ENCODE measurements at places on chromosomes 16 and 17.

DNA sequence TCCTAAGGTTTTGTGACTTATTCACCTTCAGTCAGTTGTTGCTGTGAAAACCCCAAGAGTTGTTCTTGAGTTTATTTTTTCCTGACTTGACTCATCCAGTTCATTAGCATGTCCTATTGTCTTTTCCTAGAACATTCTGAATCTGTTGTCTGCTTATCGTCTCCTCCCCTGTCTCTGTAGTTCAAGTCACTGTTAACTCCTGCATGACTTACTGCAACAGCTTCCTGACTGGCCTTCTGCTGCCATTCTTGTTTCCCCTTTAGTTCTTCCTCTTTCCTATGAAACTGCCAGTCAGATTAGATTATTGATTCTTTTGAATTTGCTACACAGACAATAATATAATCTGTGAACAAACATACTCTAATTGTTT is 161.5 kb downstream of the FTO start:
- DNase-seq: no peak

DNA sequence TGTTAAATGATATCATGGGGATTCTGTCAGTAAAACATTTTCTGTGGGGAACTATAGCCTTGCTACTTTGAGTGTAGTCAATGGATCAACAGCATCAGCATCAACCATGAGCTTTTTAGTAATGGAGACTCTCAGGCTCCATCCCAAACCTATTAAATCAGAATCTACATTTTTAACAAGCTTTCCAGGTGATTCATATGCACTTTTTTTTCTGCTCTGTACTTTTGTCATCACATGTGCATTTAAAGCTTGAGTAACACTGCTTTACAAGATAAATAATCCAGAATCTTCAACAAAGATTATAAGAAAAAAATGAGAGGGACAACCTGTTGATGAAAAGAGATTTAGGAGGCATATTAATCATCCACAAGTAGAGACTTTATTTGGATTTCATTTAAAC is 23.5 kb downstream of the NUP93 start:
- DNase-seq: no peak

DNA sequence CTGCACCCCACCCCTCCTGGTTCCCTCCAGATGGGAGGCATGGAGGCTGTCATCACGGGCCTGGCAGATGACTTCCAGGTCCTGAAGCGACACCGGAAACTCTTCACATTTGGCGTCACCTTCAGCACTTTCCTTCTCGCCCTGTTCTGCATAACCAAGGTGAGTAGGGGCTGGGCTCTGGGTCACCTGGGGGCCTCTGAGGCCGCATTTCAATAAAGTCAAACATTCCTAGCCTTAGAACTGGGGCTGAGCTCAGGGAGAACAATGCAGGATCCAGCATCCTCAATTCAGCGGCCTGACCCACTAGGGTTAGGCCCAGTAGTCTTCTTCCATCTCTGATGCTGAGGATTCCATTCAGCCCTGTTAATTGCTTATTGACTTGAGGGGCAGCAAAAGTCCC is 42.1 kb downstream of the SLC6A2 start:
- DNase-seq: no peak

DNA sequence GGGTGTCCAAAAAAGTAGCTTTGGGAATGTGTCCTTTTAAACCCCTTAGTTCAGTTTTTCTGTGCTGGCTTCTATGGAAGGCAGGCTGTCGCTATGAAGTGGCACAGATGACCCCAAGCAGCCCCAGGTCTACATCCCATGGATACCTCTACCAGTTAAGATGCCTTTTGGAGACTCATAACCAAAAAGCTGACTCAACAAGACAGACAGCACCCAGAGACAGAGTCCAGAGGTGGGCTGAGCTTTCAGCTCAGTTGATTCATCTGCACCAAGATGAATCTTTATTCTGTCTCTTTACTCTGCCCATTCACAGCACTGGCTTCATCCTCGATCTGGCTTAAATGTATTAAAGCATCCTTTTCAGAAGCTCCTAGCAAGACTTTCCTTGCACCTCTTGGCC is 29.8 kb upstream of the RBBP6 start:
- no peak for DNase-seq

GRCh38 chr17:76537578-76538280 is at the start of gene CYGB:
Gene CYGB (minus strand): TSS chr17:76537709. CDS start chr17:76537542, 167 bp downstream.
- DNase-seq: no peak

- DNase-seq: no peak
Measured at GRCh38 chr16:14186007-14186794, 115.1 kb downstream of the MRTFB start.

DNA sequence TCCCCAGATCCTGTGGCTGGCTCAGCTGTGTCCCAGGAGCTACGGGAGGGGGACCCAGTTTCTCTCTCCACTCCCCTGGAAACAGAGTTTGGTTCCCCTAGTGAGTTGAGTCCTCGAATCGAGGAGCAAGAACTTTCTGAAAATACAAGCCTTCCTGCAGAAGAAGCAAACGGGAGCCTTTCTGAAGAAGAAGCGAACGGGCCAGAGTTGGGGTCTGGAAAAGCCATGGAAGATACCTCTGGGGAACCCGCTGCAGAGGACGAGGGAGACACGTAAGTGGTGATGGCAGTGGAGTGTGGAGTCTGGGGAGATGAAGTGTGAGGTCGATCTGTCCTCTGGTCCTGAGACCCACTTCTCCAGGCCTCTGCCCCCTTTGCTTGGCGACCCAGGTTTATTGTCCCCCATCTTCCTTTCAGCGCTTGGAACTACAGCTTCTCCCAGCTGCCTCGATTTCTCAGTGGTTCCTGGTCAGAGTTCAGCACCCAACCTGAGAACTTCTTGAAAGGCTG is 585 bp downstream of the WRAP53 start:
- no peak for DNase-seq

- no peak for DNase-seq
Measured at GRCh38 chr16:15950161-15950854, 892 bp downstream of the ABCC1 start.

GRCh38 chr16:1112506-1113184 is 16.6 kb upstream of the C1QTNF8 start:
- no peak for DNase-seq

GRCh38 chr17:74442291-74442669 is 10.4 kb downstream of the GPRC5C start:
- DNase-seq: no peak

DNA sequence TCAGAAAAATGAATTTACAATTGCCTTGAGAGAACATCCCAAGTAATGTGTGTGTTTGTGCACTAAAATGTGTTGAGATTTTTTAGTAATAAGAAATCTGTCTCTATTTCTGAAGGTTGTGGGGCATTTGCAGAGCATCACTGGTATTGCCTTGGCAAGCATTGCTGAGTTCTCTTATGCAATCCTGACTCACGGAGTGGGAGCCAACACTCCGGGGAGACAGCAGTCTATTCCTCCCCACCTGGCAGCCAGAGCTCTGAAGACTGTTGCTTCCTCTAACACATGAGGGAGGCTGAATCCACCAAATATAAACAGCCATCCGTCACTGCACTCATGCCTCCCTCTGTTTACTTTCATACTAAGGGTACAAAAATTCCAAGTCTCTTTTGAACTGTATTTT is 10.6 kb downstream of the CNTD1 start:
- no peak for DNase-seq

GRCh38 chr17:54919425-54919824 is 18.8 kb downstream of the TOM1L1 start:
- DNase-seq: no peak

DNA sequence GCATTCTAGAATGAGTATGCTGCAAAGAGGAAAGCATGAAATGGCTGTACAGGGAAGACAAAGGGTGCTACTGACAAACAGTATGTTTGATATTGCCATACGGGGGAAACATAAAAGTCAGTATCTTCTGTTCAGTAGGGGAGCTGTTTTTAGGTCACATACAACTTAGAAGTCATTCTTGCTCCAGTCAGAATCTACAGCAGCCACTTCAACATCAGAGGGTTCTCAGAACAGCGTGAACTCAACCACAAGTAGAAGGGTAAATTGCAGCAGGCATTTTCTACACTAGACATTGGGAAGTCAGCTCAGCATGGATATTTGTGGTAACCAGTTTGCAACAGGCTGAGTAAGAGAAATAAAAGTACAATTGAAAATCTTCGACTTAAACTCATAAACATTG is 1241.8 kb upstream of the GOT2 start:
- DNase-seq: no peak

DNA sequence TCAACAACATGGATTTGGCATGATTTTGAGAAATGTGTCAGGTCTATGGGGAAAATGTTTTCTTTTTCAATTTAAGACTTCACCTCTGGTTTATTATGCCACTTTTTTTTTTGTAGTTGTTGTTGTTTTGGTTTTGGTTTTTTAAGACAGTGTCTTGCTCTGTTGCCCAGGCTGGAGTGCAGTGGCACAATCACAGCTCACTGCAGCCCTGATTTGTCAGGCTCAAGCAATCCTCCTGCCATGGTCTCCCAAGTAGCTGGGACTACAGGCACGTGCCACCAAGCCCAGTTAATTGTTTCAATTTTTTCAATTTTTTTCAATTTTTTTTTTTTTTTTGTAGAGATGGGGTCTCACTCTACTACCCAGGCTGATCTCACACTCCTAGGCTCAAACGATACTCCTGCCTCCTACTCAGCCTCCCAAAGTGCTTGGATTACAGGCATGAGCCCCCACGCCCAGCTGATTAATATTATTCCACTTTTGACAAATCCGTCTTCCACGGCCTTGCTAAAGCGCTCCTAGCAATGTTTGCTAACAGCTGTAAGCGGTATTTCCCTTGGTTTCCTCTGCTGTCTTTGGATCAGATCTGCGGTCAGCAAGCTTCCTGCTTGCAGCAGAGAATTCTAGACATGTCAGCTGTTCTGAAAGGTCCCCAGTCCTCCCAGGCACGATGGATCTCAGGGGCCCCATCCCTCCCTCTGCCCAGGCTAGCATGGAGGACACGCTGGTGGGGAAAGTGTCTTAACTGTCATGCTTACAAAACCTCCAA is 7.0 kb upstream of the MILR1 start:
- DNase-seq: no peak

- DNase-seq: no peak
Measured at GRCh38 chr17:66720027-66720426, 114.9 kb upstream of the CACNG5 start.

DNA sequence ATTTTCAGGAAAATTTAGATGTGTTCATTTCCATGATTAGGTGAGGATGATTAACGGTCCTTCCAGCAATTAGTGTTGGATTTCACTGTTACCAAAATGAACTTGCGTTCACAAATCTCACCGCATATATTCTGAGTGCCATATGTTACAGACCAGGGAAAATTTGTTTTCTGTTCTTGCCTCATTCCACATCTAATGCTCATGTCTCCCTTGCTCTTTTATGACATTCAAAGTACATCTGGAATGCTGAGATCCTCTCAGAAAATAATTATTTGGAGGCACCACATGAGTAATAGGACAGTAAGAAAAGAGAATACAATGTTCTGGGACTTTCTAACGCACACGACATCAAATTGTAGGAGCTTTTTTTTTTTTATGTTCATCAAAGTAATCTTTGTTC is 406.5 kb downstream of the SHISA9 start:
- DNase-seq: no peak

GRCh38 chr17:76517638-76518038 is 16.4 kb upstream of the RHBDF2 start:
- DNase-seq: no peak

GRCh38 chr17:71334048-71334751 is 786.6 kb upstream of the SOX9 start:
- peak; percentile 44 for DNase-seq

GRCh38 chr16:71338193-71338592 is 20.3 kb upstream of the CALB2 start:
- no peak for DNase-seq

DNA sequence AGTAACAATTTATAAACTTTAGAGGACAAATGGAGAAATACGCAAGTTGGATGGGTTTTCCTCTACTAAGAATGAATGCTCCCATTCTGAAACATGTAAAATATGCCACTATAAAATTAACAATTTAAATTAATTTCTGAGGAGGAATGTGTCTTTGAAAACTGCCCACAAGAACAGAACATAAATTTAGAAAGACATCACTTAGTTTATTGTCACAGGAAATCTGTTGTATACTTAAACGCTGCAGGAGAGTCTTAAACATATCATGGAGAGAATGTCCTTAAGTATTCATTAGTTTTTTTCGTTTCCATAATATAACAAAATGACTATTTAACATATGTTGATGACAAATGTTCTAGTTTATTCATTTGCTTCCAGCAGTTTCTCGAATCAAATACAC is 29.6 kb downstream of the USP32 start:
- no peak for DNase-seq

- DNase-seq: no peak
Measured at GRCh38 chr17:67637901-67638641, 79.7 kb upstream of the NOL11 start.

DNA sequence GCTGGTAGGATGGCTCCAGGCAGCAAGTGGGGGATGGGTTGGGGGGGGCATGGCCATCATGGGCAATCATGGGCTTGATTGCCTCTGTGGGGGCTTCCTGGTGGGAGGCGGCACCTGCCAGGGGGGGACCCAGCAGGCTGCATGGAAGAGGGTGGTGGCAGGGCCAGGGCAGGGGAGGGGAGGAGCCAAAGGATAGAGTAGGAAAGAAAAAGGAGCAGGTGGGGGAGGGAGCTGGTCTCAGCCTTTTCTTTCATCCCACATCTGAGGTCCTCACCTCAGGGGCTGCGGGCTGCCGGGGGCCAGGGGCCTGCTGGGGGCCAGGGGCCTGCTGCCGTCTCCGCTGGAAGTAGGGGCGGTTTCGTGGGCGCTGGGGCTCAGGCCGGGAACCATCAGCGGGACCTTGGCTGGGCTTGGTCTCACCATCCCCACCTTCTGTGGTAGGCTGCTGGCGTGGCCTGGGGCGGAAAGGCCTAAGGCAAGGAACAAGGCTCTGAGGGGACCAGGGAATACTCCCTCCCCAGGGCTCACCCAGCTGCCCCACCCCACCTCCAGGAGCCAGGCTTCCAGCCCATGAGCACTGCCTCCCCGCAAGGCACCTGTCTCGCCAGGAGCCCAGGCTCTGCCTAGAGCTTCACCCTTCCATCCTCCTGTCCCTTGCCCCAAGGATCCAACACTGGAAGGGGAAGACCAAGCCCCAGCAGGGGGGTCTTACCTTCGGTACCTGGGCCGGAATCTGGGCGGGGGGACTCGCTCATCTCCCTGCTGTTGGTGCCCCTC is 5.0 kb downstream of the YBX2 start:
- DNase-seq: no peak

- DNase-seq: no peak
Measured at GRCh38 chr17:37179893-37180292, 195.9 kb upstream of the C17orf78 start.

DNA sequence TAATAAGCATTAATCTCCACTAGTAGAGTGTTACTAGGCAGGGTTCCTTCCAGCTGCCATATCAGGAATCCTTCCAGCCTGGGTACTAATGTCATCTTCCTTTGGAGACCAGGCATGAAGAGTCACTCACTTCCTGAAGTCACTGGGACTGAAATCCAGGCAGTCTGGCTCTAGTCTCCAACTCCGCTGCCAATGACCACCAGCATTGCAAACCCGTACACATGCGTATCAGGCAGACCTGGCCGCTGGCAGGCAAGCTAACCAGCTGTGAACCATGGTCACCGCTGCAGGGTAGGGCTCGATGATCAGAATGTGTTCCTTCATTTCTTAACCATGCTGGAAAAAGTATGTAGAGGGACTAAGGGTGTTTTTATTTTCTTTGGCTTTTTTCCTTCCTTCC is 255.5 kb downstream of the CDH13 start:
- no peak for DNase-seq

GRCh38 chr17:67663457-67663856 is 54.3 kb upstream of the NOL11 start:
- DNase-seq: no peak
